T-helper 22 cell (primary cell): ENCODE measurements at places on chromosomes 1 and 21.
A peak's percentile ranks its signal among the peaks of the same experiment; 100 is the strongest.

GRCh38 chr21:26715878-26716506 is 129.2 kb downstream of the ADAMTS1 start:
- DNase-seq: no peak

- no peak for DNase-seq
Measured at GRCh38 chr1:34128186-34128889, 36.7 kb downstream of the CSMD2 start.

- no peak for DNase-seq
Measured at GRCh38 chr1:235147269-235147668, 13.8 kb downstream of the RBM34 start.

DNA sequence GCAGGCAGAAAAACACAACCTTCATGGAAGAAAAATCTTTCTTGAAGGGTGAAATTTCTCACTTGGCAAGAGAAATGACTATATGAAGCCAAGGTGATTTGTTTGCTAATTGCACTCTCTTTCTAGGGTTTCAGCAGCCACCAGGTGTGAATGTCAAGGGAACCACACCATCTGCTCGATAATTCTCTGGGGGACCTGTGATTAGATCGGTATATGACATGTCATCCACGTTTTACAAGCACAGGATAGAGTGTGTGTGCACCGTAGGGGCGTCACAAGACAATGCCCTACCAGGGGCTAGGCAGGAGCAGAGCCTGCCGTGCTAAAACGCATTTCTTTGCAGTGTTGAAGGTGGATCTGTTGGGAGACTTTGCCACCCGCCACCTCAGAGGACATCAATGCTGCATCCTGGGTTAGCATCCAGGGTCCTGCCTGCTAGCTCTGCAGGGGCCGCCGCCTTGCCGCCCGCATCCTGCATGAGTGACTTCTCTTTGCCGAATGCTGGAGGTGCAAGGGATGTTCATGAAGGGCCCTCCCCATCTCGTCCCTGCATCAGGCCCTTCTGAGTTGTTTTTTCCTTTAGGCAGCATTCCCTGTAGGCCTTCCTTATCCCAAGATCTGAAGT is 37.8 kb upstream of the CCSAP start:
- no peak for DNase-seq

DNA sequence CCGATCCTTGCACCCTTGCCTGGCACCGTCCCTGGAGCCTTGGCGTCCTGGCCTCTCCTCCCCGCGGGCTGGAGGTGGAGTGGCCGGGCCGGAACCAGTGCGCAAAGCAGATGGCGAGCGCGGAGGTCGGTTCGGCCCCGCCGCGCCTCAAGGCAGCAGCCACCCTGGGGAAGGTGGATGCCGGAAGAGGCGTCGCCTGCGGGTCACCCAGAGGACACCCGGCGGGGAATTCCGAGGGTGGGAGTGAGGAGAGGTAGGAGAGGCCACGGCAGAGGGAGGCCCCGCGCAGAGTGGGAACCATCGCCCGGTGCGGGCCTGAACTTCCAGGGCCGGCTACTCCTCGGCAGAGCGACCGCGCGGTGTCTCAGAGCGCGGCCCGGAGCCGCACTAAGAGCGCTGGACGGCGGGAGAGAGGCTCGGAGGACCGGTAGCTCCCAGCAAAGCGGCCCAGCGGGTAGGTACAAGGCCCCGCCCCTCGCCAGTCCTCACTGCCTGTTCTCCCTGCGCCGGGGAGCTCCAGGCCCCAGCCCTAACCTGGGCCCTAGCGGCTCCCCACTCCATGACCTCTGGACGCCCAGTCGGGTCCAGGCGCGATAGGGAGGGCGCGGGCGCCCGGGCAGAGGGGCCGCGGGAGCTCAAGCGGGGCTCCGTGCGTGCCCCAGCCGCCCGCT is at the start of gene RNF207:
TSS of gene RNF207 (plus strand) at position 271 of the 671 bp plus-strand sequence. CDS start 417 bp downstream, outside the sequence.
- DNase-seq: peak; percentile 51

- DNase-seq: no peak
Measured at GRCh38 chr1:6039031-6039430, 6.7 kb upstream of the KCNAB2 start.

GRCh38 chr1:150365941-150366340 is 2.0 kb downstream of the RPRD2 start:
- no peak for DNase-seq

DNA sequence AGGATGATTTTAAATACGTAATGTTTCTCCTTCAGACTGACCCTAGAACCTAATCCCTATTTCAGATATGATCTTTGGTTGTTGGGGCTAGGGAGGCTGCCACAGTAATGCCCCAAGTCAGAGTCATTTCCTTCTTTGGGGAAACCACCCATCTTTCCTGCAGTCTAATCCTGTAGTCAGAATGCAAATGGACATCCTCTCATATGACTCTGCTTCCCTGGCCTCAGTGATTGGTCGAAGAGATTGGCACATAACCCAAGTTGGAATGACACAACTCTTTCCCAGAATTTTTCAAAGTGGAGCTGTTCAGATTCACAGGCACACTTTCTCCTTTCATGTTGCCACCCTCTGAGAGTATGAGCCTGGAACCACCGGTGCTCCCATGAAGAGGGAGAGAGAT is 58.8 kb upstream of the ZNF644 start:
- no peak for DNase-seq

- no peak for DNase-seq
Measured at GRCh38 chr1:26530895-26531598, 1.5 kb downstream of the RPS6KA1 start.

- no peak for DNase-seq
Measured at GRCh38 chr1:232249339-232249738, 380.6 kb downstream of the SIPA1L2 start.

- no peak for DNase-seq
Measured at GRCh38 chr1:172990598-172991215, 60.0 kb downstream of the TNFSF18 start.

DNA sequence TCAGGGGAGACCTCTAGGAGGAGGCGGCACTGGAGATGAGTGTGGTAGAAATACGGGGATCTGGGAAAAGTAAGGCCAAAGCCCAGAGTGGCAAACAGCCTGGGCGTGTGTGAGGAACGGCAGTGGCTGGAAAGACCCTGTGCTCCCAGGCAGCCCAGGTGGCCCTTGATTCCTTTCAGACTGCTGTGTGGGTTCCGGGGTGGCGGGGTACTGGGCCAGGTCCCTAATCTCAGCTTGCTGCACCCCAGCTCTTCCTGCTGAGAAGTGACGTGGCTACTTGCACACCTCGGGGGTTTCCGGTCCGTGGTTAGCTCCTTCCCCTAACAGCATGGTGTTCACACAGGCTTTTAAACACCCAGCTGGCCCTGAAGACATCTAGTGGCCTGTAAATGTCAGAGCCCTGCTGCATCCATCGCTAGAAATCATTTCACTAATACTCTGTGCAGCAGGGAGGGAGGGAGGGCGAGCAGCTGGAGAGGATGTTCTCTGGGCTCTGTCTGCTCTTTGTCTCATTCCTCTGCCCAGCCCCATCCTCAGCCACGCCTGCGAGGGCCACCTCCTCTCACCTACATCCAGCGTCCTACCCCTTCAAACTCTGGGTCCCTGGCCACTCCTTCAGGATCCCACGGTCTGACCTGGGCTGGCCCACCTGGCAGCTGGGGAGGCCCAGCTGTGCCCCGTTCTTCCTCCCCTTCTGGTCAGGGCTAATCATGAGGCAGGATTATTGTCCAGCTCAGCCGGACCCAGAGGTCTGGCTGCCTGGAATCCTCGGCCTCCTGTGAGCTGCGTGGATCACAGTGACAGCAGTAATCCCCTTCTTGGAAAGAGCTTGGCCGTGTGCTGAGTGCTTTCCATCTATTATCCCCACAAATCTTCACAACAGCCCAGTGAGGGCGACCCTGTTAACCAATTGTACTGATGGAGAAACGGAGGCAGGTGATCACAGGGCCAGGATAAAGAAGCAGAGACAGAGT is 7.2 kb downstream of the ZDHHC18 start:
- DNase-seq: peak; percentile 96

GRCh38 chr1:119731060-119731459 is 19.3 kb downstream of the PHGDH start:
- no peak for DNase-seq

DNA sequence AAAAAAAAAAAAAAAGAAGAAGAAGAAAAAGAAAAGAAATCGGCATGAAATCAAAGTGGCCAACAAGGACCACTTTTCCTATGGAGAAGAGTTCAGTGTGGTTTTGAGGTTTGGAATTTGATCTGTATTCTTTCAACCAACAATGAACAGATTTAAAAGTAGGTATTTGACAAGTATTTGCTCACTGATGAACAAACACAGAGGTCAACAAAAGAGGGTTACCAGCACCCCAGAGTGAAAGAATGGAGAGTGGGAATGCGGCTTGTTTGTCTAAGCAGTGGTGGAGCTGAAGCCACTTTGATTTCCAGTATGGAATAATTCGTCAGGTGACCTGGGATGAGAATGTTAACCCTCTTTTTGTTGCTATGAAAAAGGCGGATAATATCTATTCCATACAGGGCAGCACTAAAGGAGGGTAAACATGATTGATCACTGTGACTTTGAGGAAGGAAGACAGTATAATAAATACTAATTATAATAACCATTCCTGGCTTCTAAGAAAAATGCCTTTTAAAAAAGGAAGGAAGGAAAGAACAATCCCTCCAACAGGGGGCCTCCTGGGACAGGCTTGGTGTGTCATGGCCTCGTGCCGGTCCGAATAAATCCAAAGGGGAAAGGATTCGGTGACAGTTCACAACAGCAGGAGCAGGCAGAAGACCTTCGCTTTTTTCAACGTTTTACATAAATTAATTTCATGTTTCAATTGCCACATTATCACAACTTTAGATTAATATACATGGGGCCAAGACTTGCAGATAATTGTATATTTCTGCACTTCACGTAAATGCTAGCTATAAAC is 37.2 kb upstream of the SIM2 start:
- no peak for DNase-seq

DNA sequence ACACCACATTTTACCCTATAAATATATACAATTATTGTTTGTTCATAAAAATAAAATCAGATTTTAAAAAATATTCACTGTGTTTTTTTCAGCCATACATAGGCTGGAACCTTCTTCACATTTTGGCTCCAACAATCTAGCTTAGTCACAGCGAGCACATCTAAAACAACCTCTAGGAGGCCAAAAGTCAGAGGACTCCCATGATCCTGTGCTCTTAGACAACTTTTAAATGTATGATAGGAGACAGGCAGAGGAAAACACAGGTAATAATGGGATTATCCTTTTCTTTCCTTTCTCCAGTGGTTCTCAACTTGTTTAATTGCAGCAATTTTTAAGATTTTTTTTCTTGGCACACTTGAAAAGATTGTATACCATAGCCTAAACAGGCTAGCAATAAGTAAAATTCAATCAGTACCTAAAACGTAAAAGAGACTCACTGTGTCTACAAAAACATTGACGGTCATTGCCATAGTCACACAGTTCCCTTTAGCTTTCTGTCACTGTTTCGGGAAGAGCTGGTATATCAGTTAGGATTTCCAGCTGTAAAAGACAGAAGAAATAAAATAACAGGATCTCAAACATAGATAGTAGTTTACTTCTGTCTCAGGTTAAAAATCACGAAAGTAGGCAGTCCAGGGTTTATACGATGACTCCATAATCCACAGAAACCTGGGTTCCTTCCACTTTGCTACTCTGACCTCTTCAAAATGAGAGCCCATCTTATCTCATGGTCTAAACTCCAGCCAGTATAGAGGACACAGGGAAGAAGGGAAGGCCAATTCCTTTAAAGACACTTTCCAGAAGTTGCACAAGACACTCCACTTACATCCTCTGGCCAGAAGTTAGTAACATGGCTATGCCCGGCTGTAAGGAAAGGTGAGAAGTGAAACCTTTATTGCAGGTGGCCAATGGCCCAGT is 39.2 kb upstream of the CR1L start:
- DNase-seq: no peak

GRCh38 chr1:239288820-239289554 is 97.4 kb upstream of the CHRM3 start:
- DNase-seq: no peak

- no peak for DNase-seq
Measured at GRCh38 chr1:218529646-218530300, 184.6 kb downstream of the TGFB2 start.

- DNase-seq: no peak
Measured at GRCh38 chr21:43362915-43363314, 64.0 kb downstream of the SIK1 start.

GRCh38 chr1:173112129-173112528 is 61.4 kb upstream of the TNFSF18 start:
- DNase-seq: no peak

GRCh38 chr1:35962952-35963351 is 32.0 kb downstream of the AGO3 start:
- no peak for DNase-seq

DNA sequence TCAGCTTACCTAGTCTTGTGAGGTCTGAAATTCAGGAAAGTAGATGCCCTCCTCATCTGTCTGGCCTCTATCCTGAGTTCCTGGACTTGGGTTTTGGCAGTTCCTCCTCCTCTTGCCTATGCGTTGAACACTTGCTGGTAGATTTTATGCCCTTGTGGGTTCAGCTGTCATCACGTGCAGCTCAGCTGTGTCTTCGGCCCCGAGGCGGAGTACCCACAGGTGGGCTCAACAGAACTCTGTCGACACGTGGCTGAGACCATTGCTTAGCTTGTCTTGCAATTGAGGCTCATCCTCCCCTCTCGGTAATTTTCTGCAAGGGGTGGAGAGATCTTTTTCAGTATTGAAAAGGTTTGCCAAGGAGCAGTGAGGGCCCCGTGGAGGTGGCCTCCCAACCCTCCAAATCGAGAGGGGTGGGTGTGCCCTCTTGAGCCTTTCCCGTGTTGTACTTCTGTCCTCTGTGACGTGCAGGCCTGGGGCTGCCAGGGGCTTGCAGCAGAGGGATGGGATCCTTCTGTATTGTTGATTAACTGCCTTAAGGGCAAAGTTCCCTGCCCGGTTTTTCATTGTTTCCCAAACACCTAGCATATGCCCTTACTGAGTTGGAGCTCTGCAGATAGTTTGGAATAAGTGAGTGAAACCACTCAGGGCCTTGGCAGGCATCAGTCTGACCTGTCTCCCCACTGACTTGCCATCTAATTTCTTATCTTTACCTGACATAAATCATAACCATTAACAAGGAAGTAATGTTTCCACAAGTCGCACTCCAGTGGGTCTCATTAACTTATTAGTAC is 2.9 kb downstream of the CENPS start:
- no peak for DNase-seq

DNA sequence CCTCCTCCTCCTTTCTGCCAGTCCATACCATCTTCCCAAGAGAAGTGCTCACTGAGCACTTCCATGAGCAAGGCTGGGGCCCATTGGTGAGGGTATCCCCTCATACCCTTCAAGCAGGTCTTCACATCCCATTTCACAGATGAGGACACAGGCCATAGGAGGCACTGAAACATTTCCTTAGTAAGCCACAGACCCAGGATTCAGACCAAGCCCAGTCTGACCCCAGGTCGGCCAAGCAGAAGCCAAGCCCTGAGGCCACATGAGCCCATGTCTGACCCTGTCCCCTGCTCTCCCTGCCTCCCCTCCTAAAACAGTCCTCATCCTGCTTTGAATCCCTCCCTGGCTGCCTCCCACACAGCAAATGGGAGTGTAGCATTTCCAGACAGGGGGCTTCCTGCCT is 146.2 kb downstream of the ZSCAN20 start:
- no peak for DNase-seq

- DNase-seq: no peak
Measured at GRCh38 chr1:89754518-89754917, 66.3 kb upstream of the LRRC8D start.
